ENCODE measurements at places on chromosomes 6 and 20. TPM values are rescaled to one million over a fixed set of nuclear protein-coding genes. Genes with fewer than 3 reads are reported as not detected.

DNA sequence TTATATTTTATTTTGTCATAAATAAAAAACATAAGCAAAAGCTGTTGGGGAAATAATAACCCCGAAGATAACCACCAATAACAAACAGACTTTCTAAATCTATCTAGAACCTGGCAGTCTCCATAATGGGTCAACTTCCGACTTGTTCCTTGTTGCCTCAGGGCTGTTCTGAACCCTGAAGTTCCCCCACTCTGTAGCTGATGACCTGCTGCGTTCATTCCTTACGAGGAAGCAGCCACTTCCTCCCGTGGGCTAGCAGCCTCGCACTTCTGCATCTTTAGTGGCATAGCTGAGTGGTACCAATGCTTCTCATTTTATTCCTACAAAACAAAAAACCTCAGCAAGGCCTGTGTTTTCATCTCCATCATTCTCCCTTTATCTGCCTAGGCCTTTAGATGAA is 103.0 kb downstream of the PLEKHG1 start:
- no peak for DNase-seq

ZBTB46 gene
- 9.9 TPM for total RNA-seq

CASS4 gene
- total RNA-seq, result 23.9 TPM

GRCh38 chr6:16876201-16876600 is 114.9 kb upstream of the ATXN1 start:
- no peak for DNase-seq

DNA sequence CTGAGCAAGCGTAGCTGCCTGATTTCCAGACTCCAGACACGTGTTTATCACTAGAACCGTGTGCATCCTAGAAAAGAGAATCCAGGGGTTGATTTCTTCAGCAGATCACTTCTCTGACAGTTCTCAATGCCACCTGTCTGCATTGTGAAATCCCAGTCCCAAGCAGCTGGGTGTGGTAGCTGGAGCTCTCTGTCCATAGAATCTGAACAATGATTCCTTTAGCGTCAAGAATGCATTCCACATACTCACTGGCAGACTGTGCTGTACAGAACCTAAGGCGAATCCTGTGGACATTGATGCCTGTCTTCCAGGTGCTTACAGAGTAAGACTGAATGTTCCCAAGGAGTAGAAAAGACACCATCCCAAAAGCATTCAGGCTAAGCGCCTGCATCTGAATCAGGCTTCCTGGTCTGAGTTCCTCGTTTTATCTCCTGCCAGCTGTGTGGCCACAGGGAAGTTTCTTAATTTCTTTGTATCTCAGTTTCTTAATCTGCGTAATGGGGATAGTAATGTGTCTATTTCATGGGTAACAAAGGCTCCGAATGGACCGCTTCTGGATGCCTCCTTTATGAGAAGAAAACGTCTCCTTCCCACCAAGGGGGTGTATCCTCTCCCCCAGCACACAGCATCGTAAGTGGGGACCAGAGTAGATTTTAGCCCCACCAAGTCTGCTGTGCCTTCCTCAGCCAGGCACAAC is 10.4 kb upstream of the TRAF3IP2 start:
- DNase-seq, result no peak

TGM2 gene
- total RNA-seq, result 362 TPM

CLIC5 gene
- total RNA-seq, result 134 TPM

GRCh38 chr6:115358616-115359015 is 702.1 kb downstream of the FRK start:
- DNase-seq, result no peak

SPTLC3 gene
- 18.7 TPM for total RNA-seq

RBBP8NL gene
- total RNA-seq, result 2.0 TPM

GRCh38 chr20:32680544-32681174 is 6.9 kb upstream of the C20orf203 start:
- no peak for DNase-seq

GRCh38 chr20:18728870-18729224 is 84.7 kb upstream of the SCP2D1 start:
- DNase-seq, result no peak

GRCh38 chr6:100062621-100063020 is 68.6 kb upstream of the MCHR2 start:
- no peak for DNase-seq

RSPH9 gene
- 2.6 TPM for total RNA-seq

DNA sequence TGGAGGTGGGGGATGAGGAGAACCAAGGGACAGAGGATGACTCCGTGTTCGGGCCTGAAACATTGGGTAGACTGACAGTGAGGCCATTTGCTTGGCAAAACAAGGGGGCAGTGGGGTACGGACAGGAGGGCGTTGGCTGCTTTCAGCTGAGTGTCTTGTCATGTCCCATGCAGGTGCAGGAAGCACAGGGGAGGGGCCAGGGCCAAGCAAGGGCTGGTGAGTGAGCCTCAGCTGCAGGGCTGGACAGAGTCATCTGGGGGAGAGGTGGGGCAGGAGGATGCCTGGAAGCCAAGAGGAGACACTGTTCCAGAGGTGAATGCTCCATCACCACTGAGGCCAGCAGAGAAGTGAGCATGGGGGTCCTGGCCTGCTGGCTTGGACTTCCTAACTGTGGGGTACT is 78.4 kb downstream of the ERMARD start:
- DNase-seq, result no peak

DNA sequence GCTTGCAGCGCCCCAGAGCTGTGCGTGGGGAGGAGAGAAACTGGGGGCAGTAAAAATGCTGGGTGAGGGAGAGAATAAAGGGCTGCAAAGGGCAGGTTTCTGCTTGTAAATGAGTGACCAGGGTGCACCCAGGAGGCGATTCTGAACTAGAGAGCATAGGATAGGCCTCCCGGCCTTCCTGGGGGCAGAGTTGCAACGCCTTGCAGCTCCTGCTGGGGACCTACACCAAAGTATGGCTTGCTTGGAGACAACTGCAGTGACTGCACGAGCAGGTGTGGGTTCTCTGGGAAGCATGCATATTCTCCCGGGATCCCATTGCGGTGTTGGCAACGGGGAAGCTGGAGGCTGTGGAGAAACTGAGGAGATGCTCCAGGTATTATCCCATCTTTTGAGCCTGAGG is 111.6 kb upstream of the SPACA1 start:
- no peak for DNase-seq

- DNase-seq, result no peak
Measured at GRCh38 chr20:1264727-1265126, 1.4 kb upstream of the SNPH start.

DNA sequence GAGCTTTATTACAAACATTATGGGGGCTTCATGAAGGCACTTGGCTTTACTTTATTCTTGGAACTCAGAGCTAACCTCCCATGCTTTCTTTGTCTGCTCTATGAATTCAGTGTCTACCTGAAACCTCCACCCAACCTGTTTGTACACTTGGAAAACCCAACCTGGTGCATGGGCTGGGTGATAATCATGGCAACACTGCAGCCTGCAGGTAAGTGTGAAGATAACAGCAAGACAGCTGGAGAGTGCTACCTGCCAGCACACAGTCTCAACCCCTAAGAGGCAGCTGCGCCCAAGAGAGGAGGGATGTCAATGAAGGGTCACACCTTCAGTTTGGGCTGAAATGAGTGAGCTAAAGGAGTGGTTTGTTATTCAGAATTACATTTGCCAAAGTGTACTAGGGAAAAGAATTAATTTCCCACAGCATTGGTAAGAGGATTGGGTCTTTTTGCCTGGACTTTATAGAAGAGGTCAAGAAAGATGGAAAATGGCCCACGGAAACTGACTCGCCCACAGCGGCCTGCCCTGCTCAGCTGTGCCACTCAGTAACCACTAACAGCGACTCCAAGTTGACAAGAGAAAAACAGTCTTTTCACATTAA is 24.4 kb downstream of the FOXQ1 start:
- DNase-seq, result no peak

DNA sequence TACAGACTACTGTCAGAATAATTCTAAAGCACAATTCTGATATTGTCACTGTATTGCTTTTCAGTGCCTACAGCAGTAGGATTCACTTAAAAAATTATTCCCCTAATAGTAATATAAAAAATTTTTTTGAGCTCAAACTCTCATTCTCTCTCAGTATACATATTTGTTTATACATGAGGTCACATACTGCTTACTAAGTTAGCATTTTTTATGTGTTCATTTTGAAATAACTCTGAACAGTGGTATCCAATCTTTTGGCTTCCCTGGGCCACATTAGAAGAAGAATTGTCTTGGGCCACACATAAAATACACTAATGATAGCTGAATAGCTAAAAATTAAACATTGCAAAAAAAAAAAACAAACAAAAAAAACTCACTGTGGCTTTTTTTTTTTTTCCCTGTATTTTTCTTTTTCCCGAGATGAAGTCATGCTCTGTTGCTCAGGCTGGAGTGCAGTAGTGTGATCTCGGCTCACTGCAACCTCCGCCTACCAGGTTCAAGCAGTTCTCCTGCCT is 38.6 kb downstream of the ASXL1 start:
- no peak for DNase-seq

PPP1R3G gene
- total RNA-seq, result 0.41 TPM

DNA sequence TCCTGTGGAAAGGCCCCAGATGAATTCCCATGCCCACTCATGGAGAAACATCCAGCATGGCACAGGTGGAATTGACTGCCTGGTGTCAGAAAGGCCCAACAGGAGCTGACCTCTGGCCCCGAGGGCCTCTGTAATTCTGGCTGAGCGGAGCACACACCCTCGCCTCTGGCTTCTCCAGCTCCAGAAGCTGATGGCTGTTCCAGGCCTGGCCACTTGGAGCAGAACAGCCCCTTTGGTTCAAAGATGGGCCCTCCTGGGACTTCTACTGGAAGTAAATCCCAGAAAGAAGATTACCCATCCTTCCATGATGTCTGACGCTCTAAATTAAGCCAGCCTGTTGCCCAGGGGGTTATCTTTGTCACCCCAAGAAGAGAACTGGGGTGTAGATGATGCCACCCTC is 275.1 kb upstream of the CDH4 start:
- DNase-seq, result no peak

- no peak for DNase-seq
Measured at GRCh38 chr6:439641-440167, 48.2 kb downstream of the IRF4 start.

DNA sequence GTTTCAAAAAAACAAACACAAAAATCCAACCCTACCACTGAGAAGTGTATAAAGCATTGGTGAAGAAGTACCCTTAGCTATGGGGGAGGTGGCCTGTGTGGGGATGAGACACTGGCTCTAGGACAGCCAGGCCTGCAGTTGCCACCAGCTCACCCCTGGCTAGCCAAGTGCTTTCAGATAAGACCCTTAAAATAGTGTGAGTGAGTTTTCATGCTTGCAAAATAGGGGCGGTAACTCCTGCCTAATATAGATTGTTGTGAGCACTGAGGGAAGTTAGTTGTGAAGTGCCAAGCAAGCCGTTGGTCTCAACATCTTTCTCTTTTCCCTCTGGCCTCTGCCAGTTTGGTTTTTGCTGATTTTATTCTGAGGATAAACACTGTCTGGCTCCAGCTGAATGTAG is 11.3 kb downstream of the PPP1R3G start:
- DNase-seq, result no peak

DNA sequence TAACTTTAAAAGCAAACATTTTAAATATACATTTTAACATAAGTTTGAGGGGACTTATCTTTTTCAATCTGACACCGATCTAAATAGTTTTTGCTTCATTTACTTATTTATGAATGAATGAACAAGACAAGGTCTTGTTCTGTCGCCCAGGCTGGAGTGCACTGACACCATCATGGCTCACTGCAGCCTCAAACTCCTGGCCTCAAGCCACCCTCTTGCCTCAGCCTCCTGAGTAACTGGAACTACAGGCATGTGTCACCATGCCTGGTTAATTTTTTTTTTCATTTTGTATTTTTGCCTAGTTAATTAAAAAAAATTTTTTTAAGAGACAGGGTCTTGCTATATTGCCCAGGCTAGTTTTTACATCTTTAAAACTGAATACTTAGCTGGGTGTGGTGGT is 25.4 kb downstream of the FBXO9 start:
- DNase-seq, result no peak

FKBP1C gene
- 1.1 TPM for total RNA-seq

DNA sequence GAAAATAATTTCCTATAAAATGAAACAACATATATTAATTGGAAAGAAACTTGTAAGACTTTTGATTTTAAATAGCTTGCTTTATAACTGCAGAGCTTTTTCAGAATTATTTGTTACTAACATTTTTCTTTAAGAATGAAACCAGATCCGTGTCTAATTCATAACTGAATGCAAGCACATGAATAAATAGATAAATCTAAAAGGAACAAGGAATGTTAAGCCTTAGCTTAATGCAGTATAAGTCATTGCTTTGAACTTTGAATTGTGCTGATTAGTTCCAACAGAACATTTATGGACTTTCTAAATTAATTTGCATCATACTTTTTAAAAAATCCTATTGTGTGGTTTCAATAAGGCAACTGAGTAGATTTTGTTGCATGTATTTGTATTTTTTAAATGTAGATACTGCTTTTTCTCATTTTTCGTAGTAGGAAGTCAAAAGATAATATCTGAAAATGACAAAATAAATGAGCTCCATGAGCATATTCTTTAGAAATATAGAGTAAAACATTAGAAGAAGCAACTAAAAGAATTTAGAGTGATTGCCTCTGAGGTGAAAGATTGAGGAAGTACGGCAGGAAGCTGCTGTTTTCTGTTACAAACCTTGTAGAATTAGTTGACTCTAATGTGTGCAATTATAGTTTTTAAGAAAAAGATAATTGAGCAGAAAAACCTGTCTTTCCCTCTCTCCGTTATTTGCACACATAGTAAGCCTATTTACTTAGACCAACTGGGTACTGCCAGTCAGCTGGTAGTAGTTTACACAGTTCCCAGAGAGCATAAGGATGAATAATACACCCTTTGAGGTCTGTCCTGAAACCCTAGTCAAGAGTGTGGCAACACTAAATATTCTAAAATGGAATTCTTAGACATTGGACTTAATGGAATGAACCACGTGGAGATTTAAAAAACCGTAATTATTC is 32.6 kb upstream of the SLC35D3 start:
- DNase-seq, result no peak

- DNase-seq, result no peak
Measured at GRCh38 chr6:130697271-130697994, 129.8 kb upstream of the SMLR1 start.

DNA sequence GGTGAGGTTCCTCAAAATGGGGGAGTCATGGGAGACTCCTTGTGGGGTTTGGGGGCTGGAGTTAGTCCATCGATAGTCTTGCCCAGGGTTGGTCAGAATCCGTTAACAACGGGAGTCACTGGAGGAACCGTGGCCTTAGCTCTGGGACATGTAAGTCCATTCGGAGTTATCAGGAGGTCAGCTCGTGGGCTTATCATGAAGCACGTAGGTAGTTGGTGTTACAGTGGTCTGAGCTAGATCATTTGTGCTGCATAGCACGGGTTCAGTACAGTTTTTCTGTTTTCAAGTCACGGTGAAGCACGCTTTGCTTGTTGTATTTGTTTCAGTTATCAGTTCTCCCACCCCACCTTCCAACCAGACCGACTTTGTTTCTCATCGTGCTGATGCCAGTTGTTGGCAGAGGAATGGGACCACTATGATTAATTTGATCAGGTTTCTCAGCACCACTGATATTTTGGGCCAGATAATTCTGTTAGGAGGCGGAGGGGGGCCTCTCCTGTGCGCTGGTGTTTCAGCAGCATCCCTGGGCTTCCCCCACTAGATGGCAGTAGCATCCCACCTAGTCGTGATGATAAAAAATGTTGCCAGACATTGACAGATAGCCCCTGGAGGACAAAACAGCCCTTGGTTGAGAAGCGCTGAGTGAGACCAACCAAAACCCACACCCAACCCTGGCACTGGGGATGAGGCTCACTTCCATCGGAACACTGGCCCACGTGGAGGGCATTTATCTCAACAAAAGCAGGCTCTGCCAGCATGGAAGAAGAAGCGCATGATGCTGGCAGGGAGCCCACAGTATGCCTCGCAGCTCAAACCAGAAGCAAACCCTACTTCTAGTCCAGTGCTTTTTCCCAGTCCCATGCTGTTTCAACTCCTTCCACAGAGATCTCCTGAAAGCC is 2.2 kb upstream of the APMAP start:
- DNase-seq, result peak; percentile 68

HLA-DRB1 gene
- total RNA-seq, result 480 TPM

C2 gene
- 311 TPM for total RNA-seq

FAM209B gene
- total RNA-seq, result 0.59 TPM

All from lower lobe of right lung (tissue), 2 donors.